ENCODE measurements at places on chromosomes 12 and 14.
A peak's percentile ranks its signal among the peaks of the same experiment; 100 is the strongest.

DNA sequence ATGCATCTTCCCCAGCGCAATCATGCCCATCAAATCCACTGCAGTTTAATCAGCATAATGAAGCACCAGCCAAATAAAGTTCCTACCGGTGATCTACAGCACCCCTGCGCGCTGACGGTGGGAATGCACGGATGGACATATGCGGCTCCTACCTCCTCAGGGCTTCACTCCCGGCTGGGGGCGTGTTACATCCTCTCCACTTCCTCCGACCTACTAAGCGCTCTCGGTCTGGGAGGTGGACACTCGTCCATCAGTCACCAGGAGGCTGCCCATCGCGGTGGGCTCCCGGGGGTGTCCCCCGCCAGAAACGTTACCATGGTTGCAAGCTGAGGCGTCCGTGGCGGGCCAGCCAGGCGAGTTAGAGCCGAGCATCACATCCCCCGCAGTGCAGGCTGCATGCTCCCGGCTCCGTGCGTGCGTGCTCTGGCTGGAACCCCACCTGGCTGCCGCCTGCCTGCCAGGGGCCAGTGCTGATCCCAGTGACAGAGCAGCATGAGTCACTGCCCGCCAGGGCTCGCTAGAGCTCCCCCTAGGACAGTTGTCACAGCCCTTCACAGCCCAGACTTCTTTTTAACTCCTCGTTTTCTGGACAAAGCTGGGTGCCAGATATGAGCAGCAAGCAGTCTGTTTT lies 73.0 kb downstream of the CIT start:
- H3K36me3 ChIP-seq: peaks cover 14% of the 10 kb centered on the region
- DNase-seq: peak; percentile 86
- H3K4me1 ChIP-seq: peaks cover 3% of the 10 kb centered on the region
- H3K27ac ChIP-seq: no peak overlapping the region

GRCh38 chr12:6943722-6944380 lies at the start of the genes C12orf57 and RNU7-1:
Gene C12orf57, plus strand, starts transcription at chr12:6944022. Its CDS starts 100 bp downstream, at chr12:6944122.
Gene RNU7-1, plus strand, starts transcription at chr12:6943816.
- H3K27me3 ChIP-seq: no peaks in the 10 kb centered on the region
- H3K36me3 ChIP-seq: no peaks in the 10 kb centered on the region
- H3K4me3 ChIP-seq: peak within 1 kb of the TSS; percentile 92
- peak within 1 kb of the TSS; percentile 93 for H3K27ac ChIP-seq

DNA sequence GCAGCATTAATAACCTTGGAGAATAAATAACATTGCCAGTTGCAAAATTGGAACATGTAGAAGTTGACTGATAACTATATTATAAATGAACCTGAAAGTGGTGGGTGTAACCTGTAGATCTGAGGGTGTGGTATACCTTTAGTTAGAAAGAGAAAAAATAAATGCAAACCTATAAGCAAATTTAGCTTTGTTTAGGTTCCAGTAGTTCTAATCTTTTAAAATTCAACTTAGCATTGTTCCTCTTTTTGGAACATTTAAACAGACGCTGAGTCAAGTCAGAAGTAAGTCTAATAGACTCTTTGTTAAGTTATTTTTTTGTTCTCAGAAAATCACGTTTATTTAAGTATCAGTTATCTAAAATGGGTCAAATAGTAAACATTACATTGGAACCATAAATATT lies 120.0 kb downstream of the DNAI7 start:
- no peaks in the 10 kb centered on the region for H3K27me3 ChIP-seq
- no peak overlapping the region for H3K4me3 ChIP-seq
- peaks cover 83% of the 10 kb centered on the region for H3K36me3 ChIP-seq
- peaks cover 48% of the 10 kb centered on the region for H3K4me1 ChIP-seq

- peaks cover 47% of the 10 kb centered on the region for H3K36me3 ChIP-seq
- DNase-seq: no peak
- H3K27me3 ChIP-seq: no peaks in the 10 kb centered on the region
These were observed 4.9 kb upstream of the NOP2 start for GRCh38 chr12:6573001-6573400.

DNA sequence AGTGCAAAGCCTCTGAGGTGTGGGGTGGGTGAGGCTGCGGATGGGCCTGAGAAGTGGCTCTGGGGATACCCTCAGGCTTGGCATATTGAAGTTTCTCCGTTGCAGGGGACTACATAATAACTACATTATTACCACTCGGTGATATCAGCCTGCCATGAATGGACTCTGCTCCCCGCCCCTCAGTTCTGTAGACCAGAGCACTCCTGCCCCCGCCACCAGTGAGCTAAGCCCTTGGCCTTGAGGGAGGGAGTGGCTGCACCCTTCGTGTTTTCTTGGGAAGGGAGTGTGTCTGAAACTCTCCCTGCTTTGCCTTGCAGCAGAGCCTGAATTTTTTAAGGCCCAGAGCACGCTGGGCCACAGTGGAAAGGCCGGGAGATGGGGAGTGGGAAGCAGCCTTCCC lies 1.7 kb downstream of the ORAI1 start:
- no peak for DNase-seq
- peak overlapping the region; percentile 72 for H3K4me3 ChIP-seq
- H3K27me3 ChIP-seq: no peaks in the 10 kb centered on the region
- H3K36me3 ChIP-seq: 0 out of 2 replicates have a peak, but pooled peaks cover 5% of the 10 kb centered on the region
- H3K27ac ChIP-seq: peak overlapping the region; percentile 85

DNA sequence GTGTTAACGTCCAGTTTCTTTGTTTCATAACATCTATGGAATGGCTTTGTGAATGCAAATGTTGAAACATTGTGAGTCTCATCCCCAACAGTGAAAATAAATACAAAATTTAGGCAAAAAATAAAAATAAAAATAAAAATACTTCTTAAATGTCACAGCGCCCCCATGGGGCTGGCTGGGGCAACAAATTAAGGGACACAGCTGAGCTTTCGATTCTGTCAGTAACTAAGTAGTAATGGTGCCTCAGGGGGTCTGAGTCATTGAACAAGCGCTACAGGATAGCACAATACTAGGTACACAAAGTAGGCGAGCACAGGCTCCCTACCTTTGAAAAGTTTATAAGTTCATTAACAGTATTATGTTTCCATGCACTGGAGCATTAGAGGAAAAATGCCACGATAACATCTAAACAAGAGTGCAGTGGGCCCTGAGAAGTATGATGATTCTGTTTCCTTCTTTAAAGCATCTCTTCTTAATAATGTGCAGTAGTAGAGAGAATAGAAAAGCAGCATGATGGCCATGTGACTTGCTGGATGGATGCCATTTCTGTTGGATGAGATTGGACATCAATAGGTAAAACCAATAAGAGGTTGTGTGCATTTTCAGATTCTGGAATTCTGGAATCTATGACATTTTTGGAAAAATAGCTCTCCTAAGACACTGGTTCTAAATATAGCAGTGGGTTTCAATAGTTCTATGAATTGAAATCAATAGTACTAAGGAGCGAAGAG lies 667.2 kb downstream of the DIO2 start:
- DNase-seq: peak; percentile 65
- H3K27ac ChIP-seq: no peak overlapping the region
- H3K4me3 ChIP-seq: no peak overlapping the region
- no peaks in the 10 kb centered on the region for H3K4me1 ChIP-seq

GRCh38 chr12:50932787-50933280 lies 19.5 kb upstream of the HIGD1C start:
- H3K4me3 ChIP-seq: no peak overlapping the region
- peaks cover 24% of the 10 kb centered on the region for H3K36me3 ChIP-seq
- no peaks in the 10 kb centered on the region for H3K27me3 ChIP-seq
- DNase-seq: no peak
- H3K4me1 ChIP-seq: peaks cover 77% of the 10 kb centered on the region
- peak overlapping the region; percentile 89 for H3K27ac ChIP-seq

DNA sequence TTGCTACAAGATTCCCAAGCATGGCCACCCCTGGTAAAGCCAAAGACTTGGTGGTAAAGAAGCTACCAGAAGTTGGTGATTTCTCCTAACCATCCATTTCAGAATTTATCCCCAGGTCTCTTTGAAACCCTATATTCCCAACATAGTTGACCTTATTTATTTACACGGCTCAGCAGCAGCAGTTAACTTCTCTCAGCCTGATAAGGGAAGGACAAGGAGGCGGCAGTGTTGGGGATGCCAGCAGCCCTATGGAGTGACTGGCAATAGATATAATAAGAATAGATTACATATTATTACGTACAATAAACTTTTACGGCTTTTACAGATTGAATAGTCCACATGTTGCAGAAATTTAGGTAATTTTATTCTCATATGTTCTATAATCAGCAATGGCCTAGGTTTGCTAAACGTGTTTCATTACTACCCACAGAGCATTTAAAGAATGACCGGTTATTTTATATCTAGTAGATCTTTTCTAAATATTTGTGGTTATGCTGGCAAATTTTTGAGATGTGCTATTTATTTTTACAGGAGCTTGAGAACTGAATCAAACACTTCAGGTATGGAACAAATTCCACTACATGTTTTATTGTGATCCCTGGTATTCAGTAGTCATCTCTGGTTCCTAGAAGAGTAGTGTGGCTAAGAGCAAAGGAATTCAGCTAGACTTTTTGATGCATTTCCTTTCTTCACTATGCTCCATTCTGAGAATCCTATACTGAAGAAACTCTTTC lies 19.8 kb upstream of the PALS1 start:
- no peaks in the 10 kb centered on the region for H3K4me1 ChIP-seq
- no peak overlapping the region for H3K4me3 ChIP-seq
- no peak for DNase-seq
- no peak overlapping the region for H3K27ac ChIP-seq
- H3K36me3 ChIP-seq: no peaks in the 10 kb centered on the region
- no peaks in the 10 kb centered on the region for H3K27me3 ChIP-seq

GRCh38 chr14:71753126-71753830 lies 179.0 kb upstream of the RGS6 start:
- H3K27me3 ChIP-seq: no peaks in the 10 kb centered on the region
- H3K4me3 ChIP-seq: no peak overlapping the region
- no peak overlapping the region for H3K27ac ChIP-seq
- peak; percentile 89 for DNase-seq
- H3K4me1 ChIP-seq: peaks cover 5% of the 10 kb centered on the region

DNA sequence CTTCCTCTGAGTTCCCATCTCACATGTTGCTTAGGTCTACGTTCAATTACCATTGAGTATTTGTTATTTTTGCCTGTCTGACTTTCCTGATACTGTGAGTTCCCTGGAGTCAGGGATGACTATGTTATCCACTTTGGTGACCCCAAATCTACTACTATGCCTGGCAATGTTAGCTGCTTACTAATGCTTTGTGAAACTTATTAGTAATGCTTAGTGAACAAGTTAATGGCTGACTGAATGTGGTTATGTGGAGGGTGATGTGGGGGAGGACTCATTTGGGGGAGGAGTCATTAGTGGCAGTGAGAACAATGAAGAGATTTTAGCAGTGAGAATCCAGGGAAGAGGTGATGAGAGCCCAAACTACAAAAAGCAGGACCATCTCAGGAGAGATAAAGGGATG lies 121.6 kb downstream of the KTN1 start:
- DNase-seq: peak; percentile 54
- H3K4me3 ChIP-seq: no peak overlapping the region
- H3K36me3 ChIP-seq: no peaks in the 10 kb centered on the region
- no peaks in the 10 kb centered on the region for H3K27me3 ChIP-seq

GRCh38 chr12:51443573-51443972 lies 18.9 kb downstream of the SLC4A8 start:
- DNase-seq: no peak
- H3K4me3 ChIP-seq: no peak overlapping the region
- H3K27ac ChIP-seq: no peak overlapping the region
- H3K27me3 ChIP-seq: no peaks in the 10 kb centered on the region
- no peaks in the 10 kb centered on the region for H3K4me1 ChIP-seq

- H3K27me3 ChIP-seq: no peaks in the 10 kb centered on the region
- H3K4me3 ChIP-seq: no peak overlapping the region
- no peak for DNase-seq
- H3K4me1 ChIP-seq: no peaks in the 10 kb centered on the region
- no peak overlapping the region for H3K27ac ChIP-seq
These were observed 521.0 kb upstream of the ATP2B1 start for GRCh38 chr12:90229407-90230170.
